ENCODE measurements at places on chromosomes 2 and 18.

DNA sequence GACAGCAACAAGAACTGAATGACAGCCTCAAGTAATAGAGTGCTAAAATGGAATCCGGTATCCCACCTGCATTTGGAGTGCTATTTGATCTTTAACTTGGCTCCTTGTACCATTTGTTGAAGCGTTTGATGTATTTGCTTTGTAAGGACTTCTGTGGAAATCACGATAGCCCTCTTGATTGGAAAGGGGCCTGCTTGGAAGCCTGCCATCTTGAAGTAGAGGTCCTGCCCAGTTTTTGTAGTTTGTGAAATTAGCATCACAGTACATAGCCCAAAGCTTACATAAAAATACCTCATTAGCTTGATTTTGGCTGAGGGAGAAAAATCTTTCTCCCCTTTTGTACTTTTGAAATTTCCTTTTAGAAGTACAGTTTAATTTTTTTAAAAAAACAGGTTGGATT lies 2.7 kb downstream of the CDCA7 start:
- DNase-seq, result no peak

DNA sequence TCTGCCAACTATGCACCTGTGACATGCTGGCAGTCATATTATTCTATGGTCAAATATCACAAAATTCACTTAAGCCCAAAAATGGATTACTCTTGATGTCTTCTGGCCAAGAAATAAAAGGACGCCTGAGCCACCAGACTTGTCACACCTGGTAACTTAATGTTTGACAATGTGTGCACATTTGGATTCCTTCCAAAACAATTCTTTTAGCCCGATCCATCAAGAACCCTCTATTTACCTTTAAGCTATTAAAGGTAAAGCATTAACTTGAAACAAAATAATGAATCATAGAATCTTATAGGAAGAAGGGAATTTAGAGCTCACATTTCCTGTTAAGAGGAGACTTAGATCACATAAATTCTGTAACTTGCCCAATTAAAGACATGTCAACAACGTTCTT lies 46.5 kb upstream of the NFU1 start:
- no peak for DNase-seq

DNA sequence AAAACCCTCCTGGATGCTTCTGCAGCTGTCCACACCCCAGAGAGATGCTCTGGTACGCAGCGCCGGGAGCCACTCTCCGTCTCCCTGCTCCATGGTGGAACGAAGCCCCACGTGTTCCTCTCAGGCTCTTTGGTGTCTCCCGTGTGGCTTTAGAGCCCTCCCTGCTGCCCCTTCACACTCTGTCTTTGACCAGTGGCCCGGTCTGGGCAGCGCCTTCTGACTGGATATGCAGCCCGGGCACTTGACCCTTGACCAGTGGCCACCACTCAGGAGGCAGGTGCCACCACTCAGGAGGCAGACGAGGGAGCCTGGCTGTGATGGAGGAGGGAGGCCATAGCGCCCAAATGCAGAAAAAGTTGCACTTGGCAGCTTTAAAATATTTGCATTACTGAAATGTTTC lies 214.5 kb upstream of the SALL3 start:
- DNase-seq, result no peak

- peak; percentile 61 for DNase-seq
These were observed 79.2 kb downstream of the LONRF2 start for GRCh38 chr2:100242891-100243619.

DNA sequence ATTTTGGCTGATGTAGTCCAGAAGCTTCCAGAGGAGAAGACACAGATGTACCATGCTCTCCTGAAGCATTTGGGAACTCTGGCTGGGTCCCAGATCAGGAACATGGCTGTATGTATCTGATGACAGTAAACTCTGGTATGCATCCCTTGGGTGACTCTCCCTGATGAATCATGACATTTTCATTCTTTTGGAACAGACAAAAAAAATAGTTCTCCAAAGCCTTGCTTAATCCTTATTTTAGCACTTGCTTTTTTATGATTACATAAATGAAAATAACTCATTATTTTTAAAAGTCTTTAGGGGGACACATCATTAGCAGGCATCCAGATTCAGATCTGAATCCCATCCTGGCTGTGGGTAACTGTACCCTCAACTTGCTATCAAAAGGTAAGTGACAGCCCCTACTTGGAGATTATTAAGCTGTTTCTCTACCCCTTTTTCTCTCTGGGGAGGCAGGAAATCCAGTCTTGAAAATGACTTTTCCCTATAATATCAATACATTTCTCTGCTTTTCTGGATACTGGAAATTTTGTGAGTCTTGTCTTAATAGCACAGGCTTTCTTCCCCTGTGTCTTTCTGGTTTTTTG lies 23.3 kb downstream of the AOX1 start:
- DNase-seq, result no peak

- DNase-seq, result no peak
These were observed 158.8 kb upstream of the ZEB2 start for GRCh38 chr2:144678736-144679135.

DNA sequence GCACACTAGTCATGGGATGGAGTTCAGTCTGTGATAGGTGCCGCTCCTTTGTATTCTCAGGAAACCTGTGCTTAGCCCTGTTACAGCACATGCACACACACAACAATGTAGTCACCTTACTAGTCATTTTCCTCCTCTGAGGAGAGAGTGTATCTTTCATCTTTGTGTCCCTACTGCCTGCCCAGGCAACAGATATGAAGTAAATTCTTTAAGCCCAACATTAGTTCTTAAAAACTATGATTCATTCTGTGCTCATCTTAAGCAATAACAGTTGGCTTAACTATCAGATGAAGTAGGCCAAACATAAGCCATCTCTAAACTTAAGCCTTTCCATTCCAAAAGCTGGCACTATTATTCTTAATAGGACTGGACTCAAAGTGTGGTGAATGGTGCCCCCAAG lies 186.5 kb downstream of the LNPK start:
- DNase-seq, result no peak

GRCh38 chr2:187574969-187575750 lies 20.9 kb upstream of the TFPI start:
- no peak for DNase-seq

DNA sequence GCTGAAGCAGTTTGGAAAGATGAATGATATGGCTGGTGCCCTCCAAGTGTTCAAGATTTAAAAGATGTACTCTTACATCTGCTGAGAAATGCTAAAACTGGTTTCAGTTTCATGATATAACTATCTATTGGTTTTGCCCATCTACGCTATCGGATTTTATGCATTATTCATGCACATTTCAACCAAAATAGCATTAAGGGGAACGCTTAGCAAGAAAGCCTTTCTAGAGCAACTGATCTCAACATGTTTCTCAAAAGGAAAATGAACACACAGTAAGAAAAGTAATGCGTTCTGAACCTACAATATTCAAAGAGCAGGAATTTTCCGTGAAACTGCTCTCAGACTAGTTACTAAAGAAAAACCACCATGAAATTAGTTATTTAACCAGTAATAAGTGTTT lies 93.9 kb downstream of the CABYR start:
- DNase-seq, result no peak

DNA sequence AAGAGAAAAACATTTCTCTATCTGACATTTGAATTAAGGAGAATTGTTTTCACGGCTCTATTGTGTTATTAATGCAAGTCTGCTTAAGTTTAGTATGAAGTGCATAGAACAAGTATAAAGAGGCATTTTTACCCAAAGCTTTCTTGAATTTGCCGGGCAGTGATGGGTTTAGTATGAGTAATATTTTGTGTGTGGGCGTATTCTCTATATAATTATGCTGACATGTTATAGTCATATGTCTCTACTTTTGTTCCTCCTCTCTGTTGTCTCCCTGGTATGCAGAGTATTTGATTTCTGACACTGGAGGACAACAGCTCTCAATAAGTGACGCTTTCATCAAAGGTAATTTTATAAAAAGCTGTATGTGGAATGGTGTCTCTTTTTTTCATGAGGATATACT lies 45.9 kb downstream of the PIKFYVE start:
- DNase-seq, result no peak

GRCh38 chr18:79394534-79395307 lies 1.0 kb upstream of the NFATC1 start:
- DNase-seq, result no peak

GRCh38 chr2:188852772-188853171 lies 121.4 kb upstream of the COL3A1 start:
- DNase-seq, result no peak

DNA sequence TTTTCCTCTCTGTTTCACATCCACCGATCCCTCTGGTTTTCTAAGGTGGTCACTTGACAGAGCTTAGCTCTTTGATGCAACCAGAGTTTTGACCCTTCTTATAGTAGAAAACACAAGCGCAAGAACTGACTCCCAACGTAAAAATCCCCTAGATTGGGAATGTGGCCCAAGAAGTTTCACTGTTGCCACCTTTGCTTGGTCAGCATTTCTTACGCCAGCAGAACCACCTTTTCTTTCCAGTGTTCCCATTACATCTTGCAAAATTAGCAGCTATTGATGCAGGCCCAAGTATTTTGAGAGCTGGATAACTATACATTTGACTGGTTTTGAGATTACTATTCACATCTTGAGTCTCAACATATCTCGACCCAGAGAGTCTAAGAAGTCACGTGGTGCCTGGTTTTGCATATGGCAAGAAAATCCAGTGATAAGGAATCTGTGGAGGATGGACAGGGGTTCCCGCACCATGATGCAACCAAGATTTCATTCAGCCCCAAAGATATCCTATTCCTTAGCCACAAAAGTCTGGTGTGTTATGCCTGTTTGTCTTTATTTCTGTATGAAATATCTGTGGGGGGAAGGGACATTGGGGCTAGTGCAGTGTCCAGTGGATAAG lies 37.9 kb downstream of the FBLN7 start:
- DNase-seq, result no peak

- no peak for DNase-seq
These were observed 13.7 kb downstream of the RBBP8 start for GRCh38 chr18:22946846-22947245.

DNA sequence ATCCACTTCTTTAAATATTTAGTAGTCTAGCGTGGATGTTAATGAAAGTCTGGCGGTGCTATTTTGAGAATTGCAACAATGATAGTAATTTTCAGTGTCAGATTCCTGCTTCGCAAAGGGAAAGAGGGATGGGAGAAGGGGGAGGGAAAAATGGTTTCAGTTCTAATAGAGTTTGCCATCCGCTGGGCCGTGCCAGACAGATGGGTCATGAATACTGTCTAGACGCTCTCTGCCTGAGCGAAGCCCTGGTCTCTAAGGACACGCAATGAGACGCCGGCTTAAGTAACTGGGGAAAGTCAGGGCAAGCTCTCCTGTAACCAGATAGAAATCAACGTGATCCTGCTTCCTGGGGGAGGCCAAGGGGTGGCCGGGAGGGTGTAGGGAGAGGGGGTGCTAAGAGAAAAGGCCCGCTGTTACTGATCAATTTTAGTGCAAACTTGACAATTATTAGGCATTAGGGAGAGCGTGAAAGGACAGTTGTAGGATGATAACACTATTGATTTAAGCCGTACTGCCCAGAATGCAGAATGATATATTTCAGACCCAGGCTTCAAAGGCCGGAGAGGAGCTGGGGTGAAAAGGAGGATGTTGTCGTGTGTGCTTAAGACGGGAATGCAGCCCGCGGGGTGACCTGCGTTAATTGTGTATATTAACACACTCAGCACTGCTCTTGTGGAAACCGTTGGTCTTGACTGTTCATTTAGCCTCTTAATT lies 229.2 kb downstream of the LDLRAD4 start:
- DNase-seq, result no peak

DNA sequence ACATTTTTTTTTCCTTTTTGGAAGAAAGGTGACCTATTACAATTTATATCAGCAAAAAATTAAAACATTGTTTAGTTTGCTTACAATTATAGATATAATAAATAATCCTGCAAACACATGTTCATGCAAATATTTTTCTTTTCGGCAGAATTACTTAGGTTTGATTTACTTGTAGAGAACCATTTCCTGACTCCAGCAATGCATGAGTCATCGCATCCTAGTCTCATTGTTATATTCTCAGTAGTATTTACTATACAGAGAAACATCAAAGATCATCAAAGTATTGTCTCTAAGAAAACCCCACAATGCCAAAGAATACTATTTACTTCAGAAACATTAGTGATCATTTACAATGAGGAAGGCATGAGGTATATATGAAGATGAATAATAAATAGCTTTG lies 40.4 kb upstream of the MTIF2 start:
- no peak for DNase-seq

- no peak for DNase-seq
These were observed 240.4 kb downstream of the MBD2 start for GRCh38 chr18:53984021-53984420.

DNA sequence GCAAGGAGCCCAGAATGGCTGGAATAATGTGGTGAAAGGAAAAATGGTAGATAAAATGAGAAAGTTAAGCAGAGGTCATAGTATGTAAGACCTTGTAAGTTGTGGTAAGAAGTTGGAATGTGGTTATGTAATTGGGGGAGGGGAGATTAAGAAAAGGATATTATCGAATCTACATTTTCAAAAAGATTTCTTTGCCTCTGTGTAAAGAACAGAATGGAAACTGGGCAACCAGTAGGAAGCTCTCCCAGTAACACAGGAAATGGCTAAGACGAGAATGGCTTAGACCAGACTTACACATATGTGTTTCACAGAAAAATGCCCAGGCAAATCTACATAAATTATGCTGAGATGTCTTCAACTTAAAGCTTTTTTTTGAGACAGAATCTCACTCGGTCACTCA lies 13.2 kb downstream of the MEMO1 start:
- DNase-seq, result no peak

DNA sequence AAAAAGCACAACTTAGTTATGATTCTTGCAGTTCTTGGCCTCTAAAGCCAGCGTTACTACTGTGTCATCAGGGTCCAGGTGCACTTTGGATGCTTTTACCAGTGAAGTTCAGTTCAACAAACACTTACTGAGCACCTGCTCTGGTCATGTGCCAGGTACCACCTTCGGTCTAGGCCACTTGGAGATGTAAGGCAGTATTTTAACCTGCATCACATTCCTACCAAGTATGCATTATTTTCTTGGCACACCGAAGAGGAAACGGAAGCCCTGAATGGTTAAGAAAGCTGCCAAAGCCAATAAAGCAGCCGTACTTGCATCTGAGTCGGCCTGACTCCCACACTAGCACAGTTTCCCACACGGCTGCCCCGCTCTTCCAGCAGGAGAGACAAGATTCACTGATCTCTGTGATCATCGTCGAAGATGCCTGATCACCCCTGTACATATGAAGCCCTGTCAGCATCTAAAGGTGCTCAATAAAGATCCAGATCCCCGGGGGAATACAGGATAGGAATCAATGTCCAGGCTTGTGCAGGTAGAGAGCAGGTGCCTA lies 427.1 kb downstream of the EIPR1 start:
- peak; percentile 16 for DNase-seq

- peak; percentile 51 for DNase-seq
These were observed 85.6 kb downstream of the EHD3 start for GRCh38 chr2:31319406-31320175.

DNA sequence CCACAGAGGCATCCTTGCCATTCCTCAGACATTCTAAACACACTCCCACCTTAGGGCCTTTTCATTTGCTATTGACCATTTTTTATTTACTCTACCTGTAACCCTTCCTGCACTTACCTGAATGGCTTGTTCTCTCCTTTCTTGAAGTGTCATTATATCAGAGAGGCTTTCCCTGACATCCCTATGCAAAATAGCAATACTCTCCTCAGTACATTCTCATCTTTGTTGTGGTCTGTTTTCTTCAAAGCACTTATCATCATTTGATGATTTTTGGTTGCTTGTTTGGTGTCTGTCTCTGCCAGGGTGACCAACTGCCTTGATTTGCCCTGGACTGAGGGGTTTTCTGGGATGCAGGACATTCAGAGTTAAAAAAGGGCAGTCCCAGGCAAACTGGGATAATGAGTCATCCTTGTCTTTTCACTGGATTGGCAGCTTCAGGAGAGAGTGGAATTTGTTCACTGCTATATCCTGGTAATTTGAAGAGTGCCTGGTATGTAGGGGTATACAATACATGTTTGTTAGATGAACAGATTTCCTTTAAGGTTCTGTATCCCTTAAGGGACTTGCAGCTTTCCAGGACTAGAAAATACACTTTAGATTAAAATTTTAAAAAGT lies 102.4 kb downstream of the BABAM2 start:
- DNase-seq, result no peak
